ENCODE measurements at places on chromosomes 6 and 20. TPM values are rescaled to one million over a fixed set of nuclear protein-coding genes. Genes with fewer than 3 reads are reported as not detected.

The PBOV1 gene
- total RNA-seq: not detected

The TINAG gene
- total RNA-seq: not detected

The FAM83C gene
- total RNA-seq: 0.14 TPM

The LKAAEAR1 gene
- total RNA-seq: 1.8 TPM

The FNDC11 gene
- total RNA-seq: 0.25 TPM

All from A549 treated with Hydrocortisone at 1 μM for 4 hours (cell line).